Right kidney (tissue), 9 donors: ENCODE measurements at places on chromosomes 11 and 22.

DNA sequence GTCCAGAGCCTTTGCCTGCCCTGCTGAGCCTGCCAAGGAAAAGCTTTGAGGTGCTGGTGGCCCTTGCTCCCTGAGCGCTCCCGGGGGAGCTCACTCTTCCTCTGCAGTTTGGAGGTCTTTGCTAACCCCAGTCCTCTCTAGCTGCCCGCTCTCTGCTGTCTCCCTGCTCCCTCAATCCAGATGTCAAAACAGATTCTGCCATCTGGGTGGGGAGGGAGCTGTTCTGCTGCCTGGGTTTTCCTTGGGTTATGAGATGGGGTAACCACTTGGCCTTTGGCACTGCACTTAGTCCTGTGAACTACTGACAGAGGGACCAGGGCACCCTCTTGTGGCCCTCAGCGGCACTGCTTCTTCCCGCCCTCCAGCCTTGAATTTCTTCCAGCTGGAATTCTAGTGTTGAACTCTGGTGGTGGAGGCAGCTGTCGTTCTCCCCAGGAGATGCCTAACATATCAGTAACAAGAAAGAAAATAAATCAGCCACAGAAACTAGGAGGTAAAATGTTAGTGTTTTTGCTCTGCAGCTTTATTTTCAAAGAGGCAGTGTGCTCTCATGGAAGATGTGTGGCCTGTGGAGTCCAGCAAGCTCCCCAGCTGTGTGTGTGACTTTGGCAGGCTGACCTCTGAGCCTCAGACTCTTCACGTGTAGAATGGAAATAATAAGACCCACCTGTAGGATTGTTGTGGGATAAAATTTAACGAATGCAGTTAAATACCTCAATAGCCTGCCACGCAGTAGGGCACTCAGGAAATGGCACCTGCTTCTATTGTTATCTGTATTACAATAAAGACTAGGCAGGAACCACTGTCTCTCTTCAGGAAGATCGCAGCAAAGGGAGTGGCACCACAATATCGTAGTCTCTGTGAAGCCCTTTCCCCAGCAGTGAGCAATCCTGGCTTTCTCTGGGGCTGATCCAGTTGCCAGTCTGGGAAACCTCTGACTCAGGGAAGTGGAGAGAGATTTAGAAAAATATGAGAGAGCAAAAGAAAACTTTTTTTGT lies 23.4 kb downstream of the ARFGAP2 start:
- DNase-seq = peak; percentile 68

- no peak for DNase-seq
Observed at GRCh38 chr11:14094481-14095037, 132.0 kb downstream of the SPON1 start.

GRCh38 chr22:39999144-39999757 lies 4.5 kb downstream of the FAM83F start:
- DNase-seq = no peak

GRCh38 chr11:133957900-133958299 lies 1.1 kb upstream of the IGSF9B start:
- no peak for DNase-seq

- no peak for DNase-seq
Observed at GRCh38 chr11:4496557-4497248, 14.3 kb downstream of the OR52K1 start.

DNA sequence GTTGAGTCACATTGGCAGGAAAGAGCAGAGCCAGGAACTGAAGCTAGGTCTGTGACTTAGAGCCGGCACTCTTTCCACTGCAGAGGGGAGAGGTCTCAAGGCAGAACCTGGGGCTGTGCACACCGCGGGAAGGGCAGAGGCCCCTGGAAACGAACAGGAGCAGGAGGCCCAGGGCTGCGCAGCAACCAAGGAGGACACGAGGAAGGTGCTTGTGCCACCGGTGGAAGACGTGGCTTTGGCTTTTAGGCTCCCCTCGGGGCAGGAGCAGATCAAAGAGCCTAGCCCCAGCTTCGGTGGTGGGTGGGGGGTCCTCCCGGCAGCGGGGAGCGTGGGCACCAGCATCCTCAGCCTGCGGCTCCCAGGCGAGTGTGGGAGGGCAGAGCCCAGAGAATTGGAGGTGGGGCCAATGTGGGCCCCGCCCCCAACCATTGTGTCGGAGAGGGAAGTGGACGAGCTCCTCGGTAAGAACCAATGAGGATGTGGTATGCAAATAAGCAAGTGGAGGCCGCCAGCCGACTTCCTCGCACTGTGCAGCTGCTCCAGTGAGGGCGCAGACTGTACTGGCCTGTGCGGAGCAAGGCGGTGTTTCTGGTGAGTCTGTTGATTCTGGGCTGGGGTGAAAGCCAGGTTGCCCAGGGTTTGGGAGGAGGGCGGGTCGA lies at the start of gene CCDC116:
Gene CCDC116 (plus strand): TSS at position 524 of the 659 bp plus-strand sequence. CDS start 422 bp downstream, outside the sequence.
- no peak for DNase-seq

- DNase-seq = no peak
Observed at GRCh38 chr22:29799217-29799680, 32.1 kb downstream of the UQCR10 start.

GRCh38 chr22:28015676-28016601 lies 96.9 kb upstream of the PITPNB start:
- DNase-seq = no peak

GRCh38 chr22:49104434-49104833 lies 723.2 kb downstream of the BRD1 start:
- DNase-seq = no peak

- no peak for DNase-seq
Observed at GRCh38 chr11:9651899-9652748, 11.8 kb upstream of the SWAP70 start.

- no peak for DNase-seq
Observed at GRCh38 chr11:104531894-104532293, 366.4 kb downstream of the CASP12 start.

- no peak for DNase-seq
Observed at GRCh38 chr11:92198268-92198667, 26.4 kb upstream of the FAT3 start.

DNA sequence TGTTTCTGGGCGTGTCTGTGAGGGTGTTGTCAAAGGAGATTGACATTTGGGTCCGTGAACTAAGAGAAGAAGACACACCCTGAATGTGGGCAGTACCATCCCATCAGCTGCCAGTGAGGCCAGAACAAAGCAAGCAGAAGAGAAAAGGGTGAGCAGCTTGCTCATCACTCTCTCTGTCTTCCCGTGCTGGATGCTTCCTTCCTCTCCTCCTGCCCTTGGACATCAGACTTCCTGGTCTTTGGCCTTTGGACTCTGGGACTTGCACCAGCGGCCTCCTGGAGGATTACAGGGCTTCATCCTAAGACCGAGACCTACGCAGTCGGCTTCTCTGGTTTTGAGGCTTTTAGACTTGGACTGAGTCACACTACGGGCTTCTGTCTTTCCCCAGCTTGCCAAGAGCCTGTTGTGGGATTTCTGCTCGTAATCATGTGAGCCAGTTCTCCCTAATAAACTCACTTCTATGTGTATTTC lies 18.8 kb downstream of the APOL2 start:
- no peak for DNase-seq

DNA sequence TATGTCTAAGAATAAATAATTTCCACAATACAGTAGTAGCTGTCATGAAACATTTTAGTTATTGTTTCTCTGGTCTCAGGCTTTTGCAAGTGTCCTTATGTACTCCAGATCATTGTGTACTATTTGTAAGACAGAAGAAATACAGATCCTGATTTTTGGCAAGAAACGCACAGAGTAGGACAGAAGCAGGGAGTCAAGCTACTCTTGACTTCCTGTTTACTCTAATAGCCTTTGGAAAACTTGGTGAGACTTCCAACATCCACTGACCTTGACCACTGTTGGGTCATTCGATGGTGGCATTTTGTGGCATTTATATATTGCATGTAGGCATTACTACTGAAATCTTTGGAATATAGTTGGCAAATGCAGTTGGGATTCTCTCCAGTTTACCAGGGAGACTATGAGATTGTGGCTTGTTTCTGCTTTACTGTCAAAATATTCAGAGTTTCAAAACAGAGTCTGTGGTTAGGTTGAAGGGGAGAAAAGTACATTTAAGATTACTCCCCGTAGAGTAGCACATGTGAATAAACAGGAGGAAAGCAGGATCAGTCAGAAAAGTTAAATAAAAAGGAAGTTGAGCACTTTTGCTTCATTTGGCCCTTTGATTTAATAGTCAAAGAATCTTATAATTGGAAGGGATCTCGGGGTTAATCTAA lies 726.1 kb upstream of the CCDC90B start:
- no peak for DNase-seq

DNA sequence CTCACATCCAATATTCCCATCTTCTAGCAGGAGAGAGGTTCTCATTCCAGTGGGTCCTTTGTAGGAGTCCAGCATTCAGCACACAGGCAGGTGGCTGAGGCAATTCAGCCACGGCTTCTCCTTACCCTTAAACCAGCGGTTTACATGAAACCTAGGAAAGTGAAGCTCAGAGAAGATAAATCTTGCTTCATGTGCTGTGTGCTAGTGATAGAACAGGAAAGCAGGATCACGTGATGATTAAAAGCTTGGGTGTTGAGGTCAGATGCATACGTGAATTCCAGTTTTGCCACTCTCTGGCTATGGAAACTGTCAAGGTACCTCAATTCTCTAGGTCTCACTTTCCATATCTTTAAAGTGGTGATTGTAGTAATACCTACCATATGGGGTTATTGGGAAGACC lies 331.6 kb downstream of the INSC start:
- no peak for DNase-seq

DNA sequence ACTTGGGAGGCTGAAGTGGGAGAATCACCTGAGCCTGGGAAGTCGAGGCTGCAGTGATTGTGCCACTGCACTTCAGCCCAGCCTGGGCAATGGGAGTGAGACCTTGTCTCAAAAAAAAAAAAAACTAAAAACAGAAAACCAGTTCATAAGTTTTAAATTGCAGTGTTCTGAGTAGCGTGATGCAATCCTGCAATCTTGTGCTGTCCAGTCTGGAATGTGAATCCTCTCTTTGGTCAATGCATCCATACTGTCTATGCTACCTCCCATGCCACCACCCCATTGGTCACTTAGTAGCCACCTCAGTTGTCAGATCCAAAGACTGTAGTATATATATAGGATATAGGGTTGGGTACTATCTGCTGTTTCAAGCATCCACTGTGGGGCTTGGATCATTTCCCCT lies 11.1 kb downstream of the YAP1 start:
- no peak for DNase-seq

DNA sequence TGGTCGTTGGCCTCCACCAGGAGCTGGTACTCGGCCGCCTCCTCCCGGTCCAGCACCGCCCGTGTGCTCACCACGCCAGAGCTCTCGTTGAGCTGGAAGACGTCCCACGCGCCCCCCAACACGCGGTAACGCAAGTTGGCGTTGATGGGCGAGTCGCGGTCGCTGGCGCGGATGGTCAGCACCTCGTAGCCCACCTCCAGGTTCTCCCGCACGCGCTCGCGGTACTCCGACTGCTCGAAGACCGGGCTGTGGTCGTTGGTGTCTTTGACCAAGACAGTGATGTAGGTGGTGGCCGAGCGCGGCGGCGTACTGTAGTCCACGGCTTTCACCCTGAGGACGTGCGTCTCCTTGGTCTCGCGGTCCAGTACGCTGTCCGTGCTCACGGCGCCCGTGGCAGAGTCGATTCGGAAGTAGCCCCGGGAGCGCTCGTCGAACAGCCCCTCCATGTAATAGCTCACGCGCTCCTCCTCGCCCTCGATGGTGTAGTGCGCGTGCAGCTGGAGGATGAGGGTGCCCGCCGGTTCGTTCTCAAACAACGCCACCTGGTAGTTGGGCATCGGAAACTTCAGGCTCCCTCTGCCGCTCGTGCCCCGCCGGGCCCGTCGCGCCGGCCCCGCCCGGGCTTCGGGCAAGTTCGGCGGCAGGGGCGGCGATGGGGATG lies 1.4 kb downstream of the CELSR1 start:
- DNase-seq = no peak

DNA sequence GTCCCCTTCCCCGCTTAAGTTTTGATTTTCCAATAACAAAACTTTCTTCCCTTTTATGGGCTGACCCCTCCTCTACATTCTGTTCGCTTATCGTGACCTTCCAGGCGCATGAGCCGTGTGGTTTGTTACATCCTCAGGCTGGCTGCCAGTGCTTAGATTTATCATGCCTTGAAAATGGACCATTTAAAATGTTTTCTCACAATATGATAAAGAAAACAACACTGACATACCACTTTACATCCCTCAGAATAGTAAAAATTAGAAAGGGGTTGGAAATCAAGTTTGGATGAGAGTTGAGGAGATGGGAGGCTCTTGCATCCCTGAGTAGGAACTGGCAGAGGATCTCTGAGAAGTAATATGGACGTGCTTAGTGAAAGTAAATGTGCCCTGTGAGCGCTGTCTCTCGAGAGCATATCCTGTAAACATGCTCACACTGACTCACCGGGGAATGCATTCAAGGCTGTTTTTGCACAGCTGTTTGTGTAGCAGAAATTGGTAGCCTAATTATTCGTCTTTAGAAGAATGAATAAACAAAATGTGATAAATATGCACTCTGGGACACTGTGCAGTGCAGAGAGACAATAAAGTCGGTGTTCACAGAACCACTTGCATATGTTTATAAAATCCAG lies 17.1 kb upstream of the TOLLIP start:
- no peak for DNase-seq

- no peak for DNase-seq
Observed at GRCh38 chr11:103488579-103488978, 379.4 kb downstream of the DYNC2H1 start.

DNA sequence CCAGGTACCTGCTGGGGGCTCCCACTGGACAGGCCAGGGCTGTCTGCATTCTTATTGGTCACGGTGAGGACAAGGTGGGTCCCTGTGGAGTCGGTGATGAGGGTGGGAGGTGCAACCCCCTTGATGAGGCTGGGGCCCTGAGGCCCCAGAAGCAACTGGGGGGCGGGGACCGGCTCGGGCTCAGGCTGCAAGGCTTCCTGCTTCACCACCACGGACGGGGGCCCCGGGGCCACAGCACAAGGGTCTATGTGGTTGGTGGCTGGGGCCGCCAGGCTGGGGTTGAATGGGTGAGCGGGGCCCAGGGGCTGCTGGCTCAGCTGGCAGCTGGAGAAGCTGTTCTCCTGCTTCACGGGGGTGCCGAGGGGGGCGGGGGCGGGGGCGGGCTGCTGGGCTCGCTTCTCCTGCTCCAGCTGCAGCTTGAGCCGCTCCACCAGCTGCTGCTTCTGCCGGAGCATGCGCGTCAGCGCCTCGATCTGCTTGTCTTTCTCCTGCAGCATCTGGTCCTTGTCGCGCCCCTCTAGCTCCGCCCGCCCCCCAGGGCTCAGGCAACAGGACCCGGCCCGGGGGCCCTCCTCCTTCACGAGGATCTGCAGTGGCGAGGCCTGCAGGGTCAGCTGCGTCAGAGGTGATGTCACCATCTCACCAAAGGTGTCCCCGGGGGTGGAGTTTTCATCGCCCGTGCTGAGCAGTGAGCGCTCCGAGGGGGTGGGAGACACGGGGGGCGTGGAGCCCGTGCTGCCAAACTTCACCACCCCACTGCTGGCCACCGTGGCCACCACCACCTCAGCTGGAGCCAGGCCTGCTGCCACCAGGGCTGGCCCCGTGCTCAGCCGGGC lies 48.2 kb downstream of the SGSM3 start:
- peak; percentile 39 for DNase-seq

DNA sequence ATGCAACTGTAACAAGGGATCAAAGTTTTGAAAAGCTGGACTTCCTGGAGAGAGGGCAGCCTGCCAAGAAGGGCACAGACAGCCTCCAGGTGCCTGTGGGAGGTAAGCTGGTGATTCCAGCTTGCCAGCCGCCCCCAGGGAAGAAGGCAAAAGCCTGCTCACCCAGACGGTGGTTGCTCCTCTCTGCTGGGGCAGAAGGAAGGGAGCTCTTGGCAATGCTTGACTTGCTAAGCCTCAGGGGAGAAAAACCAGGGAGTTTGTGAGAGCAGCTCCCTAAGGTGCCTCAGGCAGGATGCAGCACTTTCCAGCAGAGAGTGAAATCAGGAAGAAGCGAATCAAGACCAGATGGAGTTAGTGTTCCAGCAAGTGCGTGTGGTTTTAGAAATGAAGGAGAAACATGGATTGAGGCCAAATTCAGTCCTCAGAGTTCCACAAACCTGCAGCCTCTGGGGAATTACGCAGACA lies 553.6 kb downstream of the BUD13 start:
- DNase-seq = no peak
